HFFc6 (cell line): ENCODE measurements at places on chromosomes 2 and 18.

GRCh38 chr18:75110846-75111415 is 98.0 kb downstream of the PTGR3 start:
- DNase-seq, result no peak

DNA sequence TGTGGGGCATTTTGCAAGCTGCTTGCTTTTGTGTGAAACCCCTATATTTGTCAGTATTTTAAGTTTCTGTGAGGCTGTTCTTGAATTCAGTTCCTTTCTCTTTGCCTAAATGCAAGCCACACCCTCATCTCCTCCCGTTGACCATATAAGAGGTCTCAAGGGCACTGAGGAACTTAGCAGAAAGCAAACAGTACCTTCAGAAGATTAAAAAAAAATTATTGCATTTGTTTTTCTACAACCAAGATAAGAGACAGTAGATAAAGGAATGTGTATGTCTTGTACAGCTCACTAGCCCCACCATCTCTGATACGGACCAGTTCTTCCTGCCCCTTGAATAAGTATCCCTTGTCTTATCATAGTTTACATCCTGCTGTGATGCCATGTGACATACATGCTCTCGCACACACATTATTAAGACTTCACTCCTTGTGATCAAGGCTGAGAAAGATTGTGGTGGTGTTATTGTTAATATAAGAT is 64.2 kb downstream of the NPAS2 start:
- DNase-seq, result no peak

- no peak for DNase-seq
Measured at GRCh38 chr18:31426021-31426420, 21.5 kb upstream of the DSG3 start.

GRCh38 chr2:236963631-236964182 is 122.0 kb upstream of the COPS8 start:
- DNase-seq, result no peak

DNA sequence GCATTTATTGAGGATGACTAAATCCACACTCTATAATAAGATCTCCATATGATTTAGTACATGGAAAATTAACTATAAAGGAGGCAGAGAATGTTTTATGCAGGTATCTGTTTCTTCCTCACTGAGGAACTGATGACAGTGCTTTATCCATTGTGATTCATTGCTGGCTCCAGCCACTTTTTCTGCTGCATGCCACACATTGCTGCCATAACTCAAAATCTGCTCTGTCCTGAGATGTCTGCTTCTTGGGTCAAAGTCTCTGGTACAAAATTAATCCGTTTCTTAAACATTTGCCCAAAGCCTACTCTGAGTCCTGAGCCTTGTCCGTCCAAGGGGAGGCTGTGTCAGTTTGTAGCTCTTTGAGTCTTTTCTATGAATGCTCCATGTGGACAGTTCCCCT is 15.5 kb upstream of the ARHGAP28 start:
- no peak for DNase-seq

GRCh38 chr18:31329787-31330438 is 12.0 kb downstream of the DSG1 start:
- no peak for DNase-seq

GRCh38 chr2:16250466-16250865 is 310.1 kb downstream of the MYCN start:
- DNase-seq, result no peak

GRCh38 chr2:181916726-181917718 is 25.5 kb downstream of the ITPRID2 start:
- peak; percentile 26 for DNase-seq

DNA sequence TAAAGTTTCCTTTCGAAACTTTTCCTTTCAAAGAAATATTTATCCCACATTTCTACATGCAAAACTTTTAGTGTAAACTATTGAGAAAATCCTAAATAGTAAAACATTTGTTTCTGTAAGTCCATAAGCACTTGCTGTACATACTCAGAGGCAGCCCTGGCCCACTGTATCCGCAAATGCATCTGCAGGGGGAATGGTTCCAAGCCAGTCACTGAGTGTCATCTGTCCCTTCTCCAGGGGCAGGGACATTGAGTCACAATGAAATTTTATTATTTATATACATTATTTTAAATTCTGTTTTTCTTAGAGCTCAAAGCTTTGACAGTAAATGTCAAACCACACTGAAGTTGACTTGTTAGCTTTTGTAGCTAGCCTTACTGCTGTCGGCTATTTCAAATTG is 367.2 kb downstream of the MTX2 start:
- DNase-seq, result no peak

DNA sequence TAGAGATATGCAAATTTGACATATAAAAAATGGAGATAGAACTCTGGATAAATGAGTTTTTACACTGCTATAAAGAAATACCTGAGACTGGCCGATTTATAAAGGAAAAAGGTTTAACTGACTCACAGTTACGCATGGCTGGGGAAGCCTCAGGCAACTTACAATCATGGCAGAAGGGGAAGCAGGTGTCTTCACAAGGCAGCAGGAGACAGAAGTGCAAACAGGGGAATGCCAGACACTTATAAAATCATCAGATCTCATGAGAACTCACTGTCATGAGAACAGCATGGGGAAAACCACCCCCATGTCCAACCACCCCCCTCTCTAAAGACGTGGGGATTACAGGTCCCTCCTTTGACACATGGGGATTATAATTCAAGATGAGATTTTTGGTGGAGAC is 1540.2 kb upstream of the SLC39A10 start:
- no peak for DNase-seq

GRCh38 chr2:212274215-212274614 is 264.4 kb downstream of the ERBB4 start:
- no peak for DNase-seq

- DNase-seq, result no peak
Measured at GRCh38 chr2:16092861-16093638, 152.7 kb downstream of the MYCN start.

- DNase-seq, result no peak
Measured at GRCh38 chr2:61924895-61925663, 19.6 kb downstream of the COMMD1 start.

DNA sequence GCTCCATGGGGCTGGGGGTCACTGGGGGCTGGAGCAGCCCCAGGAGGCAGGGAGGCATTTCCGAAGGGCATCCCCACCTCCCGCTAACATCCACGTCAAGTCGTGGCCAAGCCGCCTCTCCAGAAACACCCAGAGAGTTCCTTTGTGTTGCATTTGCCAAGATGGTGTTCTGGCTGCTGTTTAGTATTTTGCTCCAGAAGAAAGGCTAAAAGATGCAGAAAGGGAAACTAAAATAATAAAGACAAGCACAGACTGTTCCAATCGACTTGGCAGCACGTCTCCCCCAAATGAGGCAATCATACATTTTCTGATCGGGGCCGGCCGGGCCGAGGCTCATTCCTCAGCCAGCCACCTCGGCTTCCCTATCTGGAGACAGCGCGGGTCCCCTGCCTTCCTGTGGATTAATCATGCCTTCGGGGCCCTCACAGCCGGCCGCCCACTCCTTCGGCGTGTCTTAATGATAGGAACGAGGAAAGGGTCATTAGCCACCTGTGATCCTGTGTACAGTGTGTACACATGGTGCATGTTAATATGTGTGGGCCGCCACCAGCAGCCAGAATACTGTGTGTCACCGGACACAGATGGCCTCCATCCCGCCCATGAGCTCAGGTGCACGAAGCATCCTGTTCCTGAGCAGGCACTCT is 169.2 kb downstream of the KLHL29 start:
- no peak for DNase-seq

DNA sequence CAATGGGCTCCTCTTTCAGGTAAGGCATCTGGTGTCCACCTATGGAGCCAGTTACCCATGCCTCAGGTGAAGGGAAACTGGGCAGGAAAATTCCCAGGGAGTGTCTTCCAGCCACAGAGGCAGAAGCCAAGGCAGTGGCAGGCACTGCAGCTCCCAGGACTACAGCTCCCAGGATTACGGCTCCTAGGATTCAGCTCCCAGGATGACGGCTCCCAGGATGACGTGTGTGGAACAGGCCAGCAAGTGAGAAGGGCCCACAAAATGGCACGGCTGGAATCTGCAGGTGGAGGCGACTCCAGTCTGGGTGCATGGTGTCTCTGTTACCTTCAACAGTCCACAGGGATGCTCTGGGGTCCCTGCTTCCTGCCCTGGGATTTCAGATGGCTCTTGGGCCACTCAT is 92.1 kb downstream of the PTGR3 start:
- no peak for DNase-seq

DNA sequence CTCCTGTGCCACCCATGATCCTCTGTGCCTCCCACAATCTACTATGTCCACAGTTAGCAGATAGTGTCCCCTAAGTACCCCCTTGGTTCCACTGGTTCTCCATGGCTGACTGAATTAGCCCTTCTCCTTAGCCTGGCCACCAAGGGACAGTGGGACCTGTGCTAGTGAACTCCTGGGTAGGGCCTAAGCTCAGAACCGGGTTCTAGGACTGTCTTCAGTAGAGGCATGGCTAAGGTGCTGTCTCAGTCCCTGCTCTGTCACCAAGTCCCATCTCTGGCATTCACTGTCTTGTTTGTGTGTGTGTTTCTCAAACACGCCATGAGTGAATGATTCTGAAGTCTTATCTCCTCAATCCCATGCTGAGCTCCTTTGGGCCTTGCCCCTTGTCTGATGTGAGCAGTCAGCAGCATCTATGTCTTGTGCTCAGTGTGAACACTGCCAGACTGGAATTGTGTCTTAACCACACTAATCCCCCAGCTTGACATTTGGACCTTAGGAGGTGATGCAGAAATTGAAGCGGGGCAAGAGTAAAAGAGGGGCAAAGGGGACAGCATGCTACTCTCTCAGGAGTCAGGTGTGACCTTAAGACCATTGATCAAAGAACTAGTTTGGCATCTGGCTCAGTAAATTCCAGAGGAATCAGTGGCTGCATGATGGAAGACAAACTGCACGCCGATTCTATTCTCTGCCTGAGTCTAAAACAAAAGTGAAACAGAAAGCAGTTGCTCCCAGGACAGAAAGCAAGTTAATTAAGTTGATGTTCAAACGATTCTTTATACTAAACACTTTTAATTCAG is 190.5 kb downstream of the ALPK2 start:
- DNase-seq, result no peak

DNA sequence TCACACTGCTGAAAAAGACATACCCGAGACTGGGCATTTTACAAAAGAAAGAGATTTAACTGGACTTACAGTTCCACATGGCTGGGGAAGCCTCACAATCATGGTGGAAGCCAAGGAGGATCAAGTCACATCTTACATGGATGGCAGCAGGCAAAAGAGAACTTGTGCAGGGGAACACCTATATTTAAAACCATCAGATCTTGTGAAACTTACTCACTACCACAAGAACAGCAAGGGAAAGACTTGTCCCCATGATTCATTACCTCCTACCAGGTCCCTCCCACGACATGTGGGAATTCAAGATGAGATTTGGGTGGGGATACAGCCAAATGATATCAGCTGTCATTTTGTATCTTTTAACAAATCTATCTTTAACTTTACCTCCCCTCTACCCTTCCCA is 251.1 kb upstream of the RASGRP3 start:
- DNase-seq, result no peak

DNA sequence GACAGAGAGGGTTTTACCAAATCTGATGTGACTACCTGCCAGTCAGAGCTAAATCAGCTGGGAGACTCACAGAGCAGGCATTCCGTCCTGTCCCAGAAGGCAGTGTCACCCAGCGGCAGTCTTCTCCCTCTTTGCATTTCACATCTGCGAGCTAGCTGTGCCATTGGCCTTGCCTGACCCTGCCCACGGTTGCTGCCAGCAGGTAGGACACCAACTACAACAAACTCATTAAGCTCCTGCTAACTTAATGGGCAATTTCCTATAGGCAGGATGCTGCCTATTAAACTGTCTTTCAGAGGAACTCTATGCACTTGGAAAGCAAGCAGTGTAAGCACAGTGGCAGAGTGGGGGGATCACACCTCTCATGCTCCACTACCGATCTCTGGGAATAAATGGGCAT is 116.4 kb upstream of the CAPN13 start:
- DNase-seq, result no peak

- no peak for DNase-seq
Measured at GRCh38 chr18:34001376-34001775, 223.3 kb downstream of the NOL4 start.

- DNase-seq, result no peak
Measured at GRCh38 chr18:48004577-48004976, 74.1 kb upstream of the SMAD2 start.

DNA sequence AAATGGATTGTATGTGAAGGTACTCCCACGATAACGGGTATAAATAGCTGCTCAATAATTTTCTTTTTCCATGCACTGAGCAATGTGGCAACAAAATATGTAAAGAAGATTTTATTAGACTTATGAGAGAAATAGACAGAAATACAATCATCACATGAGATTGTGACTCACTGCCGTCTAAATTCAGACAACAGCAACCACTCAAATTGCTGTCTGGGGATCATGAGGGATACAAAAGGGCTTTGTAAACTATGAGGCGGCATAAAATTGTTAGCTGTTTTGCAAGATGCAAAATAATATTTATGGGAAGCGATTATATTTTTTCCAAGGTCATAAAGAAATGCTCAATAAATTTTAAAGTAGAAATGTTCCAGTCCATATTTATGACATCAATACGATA is 259.1 kb upstream of the AGAP1 start:
- no peak for DNase-seq

- DNase-seq, result no peak
Measured at GRCh38 chr2:8494589-8494988, 187.3 kb upstream of the ID2 start.

- no peak for DNase-seq
Measured at GRCh38 chr2:102078773-102079172, 63.8 kb upstream of the IL1R1 start.

DNA sequence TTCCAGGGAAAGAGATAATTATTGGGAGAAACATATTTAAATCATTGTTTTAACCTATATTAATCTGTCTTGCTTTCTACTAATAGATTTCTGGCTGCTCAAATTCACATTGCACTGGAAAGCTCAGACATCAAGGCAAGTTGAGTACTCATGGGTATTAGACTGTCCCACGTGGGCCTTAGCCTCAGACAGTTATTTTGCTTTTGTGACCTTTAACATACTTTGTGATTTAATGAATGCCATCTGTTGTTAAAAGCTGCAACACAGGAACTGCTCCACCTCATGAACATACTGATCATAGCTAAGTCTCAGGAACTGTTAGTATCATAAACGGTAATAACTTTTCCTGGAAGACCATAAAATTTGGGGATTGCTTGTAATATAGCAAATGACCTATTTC is 2.7 kb upstream of the LCT start:
- peak; percentile 80 for DNase-seq

DNA sequence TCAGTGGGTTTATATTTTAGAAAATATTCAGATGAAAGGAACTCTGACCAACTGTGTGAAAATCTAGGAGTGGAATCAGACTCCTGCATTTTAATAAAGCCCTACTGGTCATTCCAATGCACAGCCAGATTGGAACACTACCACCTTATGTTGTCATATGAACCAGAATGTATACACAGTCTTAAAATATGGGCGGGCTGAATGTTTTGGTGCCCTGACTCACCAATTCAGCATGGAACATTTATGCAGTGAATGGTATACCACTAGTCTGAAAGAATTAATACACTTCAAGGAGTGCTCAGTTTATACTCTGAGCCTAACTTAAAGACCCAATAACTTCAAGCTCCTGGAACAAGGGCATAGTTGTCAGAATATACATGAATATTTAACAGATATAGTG is 280.9 kb upstream of the TCF4 start:
- DNase-seq, result peak; percentile 38

- no peak for DNase-seq
Measured at GRCh38 chr2:17822445-17823117, 6.3 kb downstream of the MSGN1 start.

- DNase-seq, result no peak
Measured at GRCh38 chr2:217049956-217050355, 190.1 kb upstream of the TNP1 start.

- no peak for DNase-seq
Measured at GRCh38 chr2:112699984-112700667, 20.7 kb upstream of the NT5DC4 start.

- DNase-seq, result no peak
Measured at GRCh38 chr18:35343488-35343935, 708 bp downstream of the ZNF24 start.
